Activated gamma-delta T cell treated with Interleukin-2 at 50 U/mL for 16 hours (primary cell): ENCODE measurements at places on chromosomes 4 and X.

DNA sequence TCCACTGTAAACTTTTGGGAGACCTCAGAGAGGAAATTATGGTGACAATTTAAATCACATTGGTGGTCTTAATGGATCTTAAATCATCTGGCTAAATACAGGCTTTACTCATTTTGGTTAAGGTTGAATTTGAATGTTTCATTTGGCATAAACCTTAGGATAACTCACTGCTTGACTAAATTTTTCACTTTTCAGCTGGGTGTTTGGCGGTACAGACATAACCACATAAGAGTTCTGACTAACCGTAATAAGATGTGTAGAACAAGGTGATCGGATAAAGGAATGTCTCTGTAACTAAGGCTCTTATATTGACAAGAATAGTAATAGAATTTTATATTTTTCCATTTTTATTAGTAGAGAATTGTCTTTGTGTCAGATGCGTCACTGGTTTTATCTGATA is 281.0 kb downstream of the BMPR1B start:
- no peak for DNase-seq

DNA sequence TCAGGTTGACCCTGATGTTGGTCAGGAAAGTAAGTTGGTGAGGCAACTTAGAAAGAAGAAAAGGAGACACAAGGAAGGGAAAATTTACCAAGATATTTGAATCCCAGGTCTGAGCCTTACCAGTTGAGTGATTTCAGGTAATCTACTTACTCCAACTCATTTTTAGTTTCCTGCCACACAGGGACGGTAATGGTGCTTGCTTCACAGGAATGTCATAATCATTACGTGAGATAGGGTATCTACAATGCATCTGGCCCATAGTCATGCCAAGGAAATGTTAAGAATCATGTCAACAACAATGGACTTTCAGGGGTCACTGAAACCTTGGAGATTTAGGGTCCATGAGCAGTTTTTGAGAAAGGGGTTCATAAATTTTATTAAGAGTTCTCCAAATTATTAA is 195.4 kb upstream of the HHIP start:
- DNase-seq = no peak

- DNase-seq = no peak
Measured at GRCh38 chrX:87580862-87581261, 63.3 kb downstream of the KLHL4 start.

- DNase-seq = no peak
Measured at GRCh38 chr4:66972087-66972486, 573.2 kb downstream of the CENPC start.
